Activated T-cell treated with anti-CD3 and anti-CD28 coated beads for 24 hours (primary cell): ENCODE measurements at places on chromosomes 6 and 20.

DNA sequence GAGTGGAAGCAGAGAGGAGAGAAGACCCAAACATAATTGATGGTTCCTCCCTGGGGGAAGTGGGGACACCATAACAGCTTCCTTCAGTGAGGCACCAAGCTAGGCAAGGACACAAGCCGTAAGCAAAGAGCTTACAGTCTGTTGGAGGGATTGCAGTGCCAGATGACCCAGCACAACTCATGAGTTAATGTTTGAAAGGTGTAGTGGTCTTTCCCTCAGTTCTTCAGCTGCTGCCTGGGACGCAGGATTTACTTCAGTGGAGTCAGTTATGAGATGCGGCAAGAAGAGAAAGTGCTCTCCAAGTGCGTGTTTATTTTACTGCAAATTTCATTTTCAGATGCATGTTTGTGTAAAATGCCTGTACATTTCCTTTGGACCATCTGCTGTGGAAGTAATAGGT is 38.7 kb upstream of the SLC17A4 start:
- no peak for DNase-seq

DNA sequence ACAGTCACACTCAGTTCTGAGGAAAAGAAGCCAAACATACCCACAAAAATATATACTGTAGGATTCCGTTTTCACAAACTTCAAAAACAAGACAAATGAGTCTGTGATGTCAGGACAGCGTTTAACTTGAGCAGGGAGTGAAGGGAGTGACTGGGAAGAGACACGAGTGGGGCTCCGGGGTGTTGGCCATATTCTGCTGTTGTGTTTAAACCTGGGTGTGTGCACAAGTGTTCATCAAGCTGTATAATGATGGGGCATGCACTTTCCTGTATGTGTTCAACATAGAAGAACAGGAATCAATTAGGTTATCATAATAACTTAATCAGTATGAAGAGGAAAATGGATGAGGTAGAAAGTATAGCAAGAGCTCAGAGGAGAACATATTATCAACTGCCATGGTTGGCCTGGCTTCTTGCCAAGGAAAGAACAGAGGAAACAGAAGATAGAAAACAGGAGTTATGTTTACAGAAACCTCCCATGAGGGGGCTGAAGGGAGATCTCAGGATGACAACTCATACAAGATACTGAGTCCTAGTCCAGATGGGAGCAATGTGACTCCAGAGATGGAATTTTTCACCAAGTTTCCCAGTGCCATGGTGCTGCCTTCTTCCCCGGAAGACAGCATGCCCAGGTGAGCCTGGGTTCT is 15.1 kb upstream of the AFDN start:
- no peak for DNase-seq

GRCh38 chr20:4829514-4830215 is 108.0 kb downstream of the PRND start:
- no peak for DNase-seq

DNA sequence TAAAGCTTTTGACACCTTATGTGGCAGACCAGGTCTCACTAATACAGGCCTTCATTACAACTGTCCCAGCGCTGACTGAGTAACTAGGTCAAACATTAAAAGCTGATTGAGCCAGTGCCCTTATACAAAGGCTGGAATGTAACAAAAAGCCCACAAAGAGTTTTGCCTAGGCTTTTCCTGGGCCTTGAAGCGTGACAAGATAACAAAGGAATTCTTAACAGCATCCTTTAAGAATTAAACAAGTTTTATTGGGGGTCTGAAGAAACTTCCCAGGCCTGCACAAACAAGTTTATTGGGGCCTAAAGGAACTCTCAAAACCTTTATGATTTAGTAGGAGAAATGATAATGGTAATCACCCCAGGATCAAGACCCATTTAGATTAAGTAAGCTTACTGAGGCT is 267.6 kb upstream of the FAM83B start:
- DNase-seq = no peak

DNA sequence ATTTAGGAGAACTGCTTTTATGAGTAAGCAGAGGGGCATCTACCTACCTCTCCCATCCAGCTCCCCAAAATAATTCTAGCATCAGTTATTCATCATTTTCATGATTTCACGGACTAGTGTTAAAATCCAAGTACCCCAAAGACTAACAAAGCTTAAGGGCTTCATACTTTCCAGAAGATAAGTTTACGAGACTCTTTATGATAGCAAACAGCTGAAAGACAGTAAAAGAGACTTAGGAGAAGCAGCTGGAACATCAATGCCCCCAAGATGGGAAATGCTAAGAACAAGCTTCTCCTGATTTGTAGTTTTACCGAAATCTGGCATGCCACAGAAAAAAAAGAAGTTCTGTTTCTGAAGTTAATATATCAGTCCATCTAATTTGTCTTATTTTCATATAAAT is 70.0 kb downstream of the COL12A1 start:
- no peak for DNase-seq

DNA sequence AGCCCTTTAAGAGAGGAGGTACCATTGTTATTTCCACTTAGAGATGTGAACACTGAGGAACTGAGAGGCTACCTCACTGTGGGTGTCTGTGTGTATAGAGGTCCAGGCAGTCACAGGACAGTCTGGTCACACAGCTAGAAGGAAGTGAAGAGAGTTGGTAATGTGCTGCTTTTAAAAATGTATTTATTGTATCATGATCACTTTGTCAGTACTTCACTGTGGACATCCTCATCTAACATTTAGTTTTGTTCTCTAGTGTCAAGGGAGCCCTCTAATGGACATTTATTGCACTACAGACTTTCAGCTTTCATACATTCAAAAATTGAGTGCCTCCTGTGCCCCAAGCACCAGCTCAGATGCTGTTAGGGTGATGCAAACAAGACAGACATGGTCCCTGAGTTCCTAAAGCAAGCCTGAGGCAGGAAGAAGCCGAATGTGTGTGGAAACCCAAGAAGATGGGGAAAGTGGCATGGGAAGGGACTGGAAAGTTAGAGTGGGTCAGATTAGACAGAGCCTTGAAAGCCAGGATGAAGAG is 123.0 kb downstream of the SLC16A10 start:
- DNase-seq = peak; percentile 1

- peak; percentile 39 for DNase-seq
These were observed 630 bp downstream of the LIME1 start for GRCh38 chr20:63736893-63737694.

DNA sequence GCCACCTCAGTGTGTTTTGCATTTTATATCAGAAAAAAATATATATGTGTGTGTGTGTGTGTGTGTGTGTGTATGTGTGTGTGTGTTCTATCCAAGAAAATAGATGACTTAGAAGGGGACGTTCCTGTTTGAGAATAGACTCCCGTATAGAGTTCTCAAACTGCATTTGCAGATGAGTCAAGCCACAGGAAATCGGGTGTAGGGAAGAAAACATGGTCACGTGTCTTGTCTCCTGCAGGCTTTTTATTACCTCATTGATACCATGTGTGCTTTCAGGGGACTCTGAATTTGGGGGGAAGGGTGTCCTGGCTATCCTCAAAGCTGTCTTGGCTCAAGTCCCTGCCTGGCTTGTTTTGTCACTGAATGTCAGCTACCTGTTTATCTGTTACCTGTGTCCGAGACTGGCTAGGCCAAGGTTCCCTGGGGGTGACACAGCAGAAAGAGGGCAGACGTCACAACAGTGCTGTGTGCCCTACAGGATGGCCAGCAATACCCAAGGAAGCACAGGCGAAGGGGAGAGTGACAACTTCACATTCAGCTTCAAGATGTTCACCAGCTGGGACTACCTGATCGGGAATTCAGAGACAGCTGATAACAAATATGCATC is 55.7 kb upstream of the NOP56 start:
- no peak for DNase-seq

- DNase-seq = no peak
These were observed 94.2 kb downstream of the TBC1D7 start for GRCh38 chr6:13234130-13234529.

- no peak for DNase-seq
These were observed 249.5 kb downstream of the BCKDHB start for GRCh38 chr6:80356000-80356399.

GRCh38 chr6:158020811-158021210 is 39.1 kb downstream of the SYNJ2 start:
- DNase-seq = no peak

DNA sequence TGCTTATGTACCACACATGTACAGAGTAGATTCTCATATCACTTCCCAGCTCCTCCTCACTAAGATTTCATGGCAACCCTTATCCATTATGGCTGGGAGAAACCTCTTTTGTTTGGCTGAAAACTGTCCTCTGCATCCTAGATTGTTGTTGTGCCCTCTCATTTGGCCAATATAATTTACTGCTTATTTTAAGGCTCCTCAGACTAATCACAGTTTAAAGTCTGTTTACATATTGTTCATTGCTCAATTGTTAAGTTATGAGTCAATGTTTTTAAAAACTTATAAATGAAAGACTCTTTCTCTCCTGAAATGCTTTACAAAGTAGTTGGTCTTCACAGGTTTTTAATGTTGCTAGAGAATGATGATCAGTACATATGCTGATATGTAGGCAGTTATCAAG is 57.3 kb downstream of the FAM83B start:
- no peak for DNase-seq

DNA sequence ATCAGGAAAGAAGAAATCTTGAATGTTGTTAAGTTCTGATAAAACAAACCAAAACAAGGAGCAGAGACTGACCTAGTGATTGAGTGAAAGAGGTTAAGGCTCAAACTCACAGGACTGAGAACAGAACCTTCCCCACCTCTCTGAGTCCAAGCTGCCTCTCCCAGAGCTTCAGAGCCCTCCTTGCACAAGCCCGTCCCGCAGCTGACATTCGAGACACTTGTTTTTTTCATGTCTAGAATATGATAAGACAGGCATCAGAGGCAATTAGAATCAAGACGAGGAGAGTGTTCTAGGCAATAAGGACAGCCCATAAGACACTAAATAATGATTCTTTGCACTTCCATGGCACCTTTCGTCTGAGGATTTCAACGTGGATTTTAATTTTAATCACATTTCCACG is 140.6 kb downstream of the PXDC1 start:
- no peak for DNase-seq

GRCh38 chr6:125194941-125195340 is 41.4 kb downstream of the TPD52L1 start:
- no peak for DNase-seq

DNA sequence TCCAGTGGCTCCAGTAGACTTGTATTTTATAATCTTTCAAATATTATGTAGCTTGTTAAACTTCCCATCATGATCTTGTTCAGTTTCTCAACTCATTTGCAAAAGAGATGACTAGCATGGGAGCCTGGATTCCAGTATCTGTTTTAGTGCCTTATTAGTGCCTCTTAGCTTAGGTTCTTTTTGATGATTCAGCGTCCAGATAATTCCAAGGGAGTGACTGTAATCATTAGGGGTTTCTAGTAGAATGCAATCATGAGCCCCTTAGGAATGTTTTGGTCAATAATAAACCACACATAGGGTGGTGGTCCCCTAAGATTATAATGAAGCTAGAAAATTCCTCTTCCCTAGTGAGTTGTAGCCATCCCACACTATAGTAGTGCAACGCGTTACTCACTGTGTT is 7.0 kb downstream of the CD2AP start:
- no peak for DNase-seq

GRCh38 chr6:149756261-149756636 is 6.7 kb downstream of the PCMT1 start:
- no peak for DNase-seq

- DNase-seq = no peak
These were observed 14.3 kb downstream of the GLO1 start for GRCh38 chr6:38688579-38689087.

GRCh38 chr6:46129291-46129628 is 529 bp upstream of the ENPP4 start:
- no peak for DNase-seq

GRCh38 chr6:149941583-149942460 is at the start of gene ULBP2:
Gene ULBP2, plus strand, starts transcription at chr6:149942014. Its CDS starts 59 bp downstream, at chr6:149942073.
- DNase-seq = peak; percentile 82

- no peak for DNase-seq
These were observed 1.2 kb upstream of the EPPIN start for GRCh38 chr20:45548410-45548809.

DNA sequence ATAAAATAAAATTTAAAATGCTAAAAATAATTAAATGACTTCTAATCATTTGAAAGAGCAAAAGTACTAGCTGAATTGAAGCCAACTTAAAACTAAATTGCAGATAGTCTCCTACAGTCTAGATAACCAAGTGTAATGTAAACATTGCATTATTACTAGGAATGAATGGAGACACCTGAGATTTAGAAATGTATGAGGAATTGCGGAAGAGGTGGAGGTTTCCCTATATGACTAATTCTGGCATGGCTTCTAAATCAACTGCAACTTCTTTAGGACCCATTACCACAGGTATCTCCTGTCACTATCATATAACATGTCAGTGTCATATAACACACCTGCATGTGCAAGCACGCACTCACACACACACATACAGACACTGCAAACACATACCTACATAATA is 13.2 kb upstream of the GPR6 start:
- DNase-seq = no peak

- DNase-seq = no peak
These were observed 70.9 kb upstream of the QKI start for GRCh38 chr6:163343609-163344008.

DNA sequence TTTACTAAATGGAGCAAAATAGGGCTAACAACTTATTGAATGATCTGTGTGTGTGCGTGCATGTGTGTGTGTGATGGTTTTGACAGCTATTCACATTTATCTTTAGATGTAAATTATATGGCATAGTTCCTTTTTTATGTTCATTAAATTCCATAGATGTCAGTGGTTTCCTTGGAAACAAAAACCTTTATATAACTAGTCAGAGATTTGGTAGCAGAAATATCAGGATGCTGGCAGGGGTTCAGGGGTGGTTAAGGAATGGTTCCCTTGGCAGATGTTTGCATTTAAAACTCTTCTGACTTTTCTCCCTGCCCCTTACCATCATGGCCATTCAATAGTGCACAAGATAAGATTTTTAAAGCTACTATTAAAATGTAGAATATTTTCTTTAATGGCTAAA is 256.6 kb downstream of the PLCB1 start:
- no peak for DNase-seq

DNA sequence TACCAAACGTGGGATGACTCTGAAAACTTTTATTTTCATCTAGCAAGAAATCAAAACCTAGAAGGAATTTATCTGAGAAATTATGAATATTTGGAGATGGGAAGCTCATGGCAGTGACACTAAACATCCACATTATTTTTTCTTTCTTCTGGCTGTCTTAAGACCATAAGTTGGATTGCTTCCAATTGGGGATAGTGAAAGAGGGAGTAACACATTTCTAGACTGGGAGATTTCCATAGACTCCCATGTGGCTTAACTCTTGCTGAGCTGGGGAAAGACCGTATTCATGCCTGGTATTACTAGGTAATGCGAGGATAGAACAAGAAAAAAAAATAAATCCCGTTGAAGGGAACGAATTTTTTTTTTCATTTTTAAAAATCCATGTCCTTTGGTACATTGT is 120.0 kb downstream of the UTRN start:
- no peak for DNase-seq

DNA sequence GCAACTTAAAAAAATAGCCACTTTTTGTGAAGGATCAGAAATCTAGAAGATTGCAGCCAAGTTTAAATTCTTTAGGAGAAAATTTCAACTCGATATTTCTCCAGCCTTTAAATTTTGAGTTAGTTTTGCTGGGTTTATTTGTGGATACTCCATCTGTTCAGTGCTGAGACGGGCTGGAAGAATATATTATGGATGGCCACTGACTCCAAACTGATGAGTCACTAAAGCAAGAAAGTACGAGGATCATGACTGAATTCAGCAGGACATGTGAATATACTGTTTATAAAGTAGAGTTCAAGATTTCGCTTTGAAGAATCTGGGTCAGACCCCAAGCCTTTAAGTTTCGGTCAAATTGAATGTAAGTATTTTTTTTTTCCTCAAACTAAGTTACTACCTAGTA is 199.5 kb downstream of the ADGRB3 start:
- DNase-seq = no peak

GRCh38 chr6:44072959-44073611 is 54.2 kb downstream of the MRPL14 start:
- DNase-seq = peak; percentile 66
